NCI-H1092 (cell line): ENCODE measurements at places on chromosomes 7 and 10.

GRCh38 chr10:132955479-132955878, 13.1 kb upstream of the CFAP46 start:
- DNase-seq = no peak

GRCh38 chr7:148180075-148180474, 410.5 kb upstream of the C7orf33 start:
- DNase-seq = no peak

GRCh38 chr10:94011296-94011695, 17.6 kb downstream of the PLCE1 start:
- no peak for DNase-seq

DNA sequence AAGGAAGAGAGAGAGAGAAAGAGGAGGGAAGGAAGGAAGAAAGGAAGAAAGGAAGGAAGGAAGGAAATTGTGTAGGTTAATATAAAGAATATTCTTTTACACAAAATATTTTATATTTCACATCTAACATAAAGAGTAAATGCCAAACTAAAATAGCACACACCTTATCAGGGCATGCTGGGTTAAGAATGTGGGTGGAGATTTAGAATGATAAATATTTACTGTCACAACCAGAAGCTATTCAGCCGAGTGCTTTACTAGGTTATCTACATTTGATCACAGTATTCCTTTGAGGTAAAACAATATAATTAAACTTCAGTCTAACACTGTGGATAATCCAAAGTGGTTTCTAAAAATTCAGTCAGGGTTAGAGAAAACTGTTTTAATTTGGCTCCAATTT, 103.3 kb downstream of the SEMA3A start:
- no peak for DNase-seq

DNA sequence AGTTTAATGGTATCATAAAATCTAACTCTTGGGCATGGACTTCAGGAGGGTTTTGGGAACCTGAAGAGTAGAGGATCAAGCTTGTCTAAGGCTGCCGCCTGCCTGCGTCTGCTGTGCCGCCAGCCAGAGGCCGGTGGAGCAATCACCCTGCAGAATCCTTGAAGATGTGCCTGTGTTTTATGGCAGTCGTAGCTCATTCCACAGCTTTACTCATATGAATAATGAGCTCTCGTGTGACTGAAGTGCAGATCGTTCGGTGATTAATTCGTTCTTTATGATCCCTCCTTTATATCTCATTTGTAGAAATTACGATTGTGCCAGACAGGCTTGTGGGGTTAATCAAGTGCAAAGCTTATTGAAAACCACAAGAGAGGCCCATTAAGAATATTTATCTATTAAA, 100.8 kb downstream of the ACTR3B start:
- DNase-seq = no peak

- no peak for DNase-seq
These were observed 123.4 kb upstream of the TARP start for GRCh38 chr7:38396852-38397251.

DNA sequence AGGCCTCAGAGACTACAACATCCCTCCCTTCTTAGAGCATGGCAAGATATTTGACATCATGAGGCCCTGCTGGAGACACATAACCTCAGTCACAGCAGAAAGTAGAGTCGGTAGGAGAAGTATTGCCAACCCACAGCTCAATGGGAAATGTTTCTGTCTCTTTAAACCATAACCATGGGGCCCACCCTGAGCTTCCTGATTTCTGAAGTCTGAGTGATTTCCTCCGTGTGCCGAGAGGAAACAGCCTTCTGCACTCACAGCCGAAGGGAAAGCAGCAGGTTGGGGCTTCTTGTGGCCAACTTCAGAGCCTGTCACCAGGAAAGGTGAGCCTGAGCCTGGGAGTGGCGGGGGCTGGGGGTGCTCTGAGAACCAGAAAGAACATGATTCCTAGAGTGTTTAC, at the start of gene GIMAP1:
Gene GIMAP1 (plus strand): TSS at position 246 of the 400 bp plus-strand sequence. CDS start 2,435 bp downstream, outside the sequence.
- DNase-seq = no peak

GRCh38 chr10:106935978-106936451, 228.5 kb downstream of the SORCS1 start:
- DNase-seq = no peak

DNA sequence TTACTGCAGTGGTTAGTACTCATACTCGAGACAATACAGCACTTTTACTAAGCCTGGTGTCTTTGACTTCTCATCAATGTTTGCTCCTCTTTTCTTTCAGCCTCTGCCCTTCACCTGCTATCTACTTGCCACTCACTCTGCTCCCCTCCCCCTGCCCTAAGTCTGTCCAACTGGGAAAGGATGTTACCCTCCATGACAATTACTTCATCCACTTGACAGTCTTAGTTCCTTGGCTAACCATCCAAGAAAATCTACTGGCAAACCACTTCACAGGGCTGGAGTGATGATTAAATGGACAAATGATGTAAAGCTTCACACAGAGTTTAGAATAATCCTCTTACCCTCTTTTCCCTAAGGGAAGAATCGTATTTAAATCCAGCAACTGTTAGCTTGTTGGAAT, 8.2 kb upstream of the DLD start:
- DNase-seq = no peak

- DNase-seq = no peak
These were observed 79.6 kb upstream of the AUTS2 start for GRCh38 chr7:69518705-69519077.

- DNase-seq = no peak
These were observed 341.7 kb downstream of the PARD3 start for GRCh38 chr10:34473174-34474008.

- DNase-seq = no peak
These were observed 24.3 kb upstream of the ST7 start for GRCh38 chr7:116929021-116929420.

DNA sequence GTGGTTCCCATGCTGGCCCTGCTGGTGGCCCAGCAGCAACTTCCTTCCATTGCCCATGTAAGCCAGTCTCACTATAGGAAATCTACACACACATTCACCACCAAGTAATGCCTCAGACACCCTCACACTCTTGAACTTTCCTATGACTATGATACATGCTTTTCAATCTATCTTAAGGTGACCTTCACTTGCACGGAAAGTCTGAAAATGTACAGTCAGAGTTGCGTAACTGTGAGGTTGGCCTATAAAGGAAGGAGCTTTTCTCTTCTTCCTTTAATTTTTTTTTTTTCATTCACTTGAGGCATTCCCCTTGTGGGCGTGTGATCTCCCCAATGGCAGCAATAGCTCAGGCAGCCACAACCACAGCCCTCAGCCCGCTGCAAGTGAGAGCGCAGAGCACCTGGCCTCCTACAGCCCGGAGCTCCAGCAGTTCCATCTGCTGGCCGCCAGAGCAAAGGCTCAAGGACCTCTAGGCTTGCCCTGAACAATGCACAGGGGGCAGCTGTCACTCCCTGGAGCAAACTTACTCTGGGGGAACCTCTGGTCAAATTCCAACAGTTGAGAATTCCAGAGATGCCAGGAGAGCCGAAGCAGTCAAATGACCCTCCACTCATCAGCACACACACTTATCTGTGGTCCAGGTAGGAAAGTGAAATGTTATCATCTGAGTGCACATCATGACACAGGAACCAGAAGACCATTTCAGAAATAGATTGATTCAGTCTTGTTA, 123.1 kb upstream of the ADO start:
- no peak for DNase-seq
